Esophagus mucosa (tissue), 1 donor: ENCODE measurements at places on chromosomes 11 and 22.

DNA sequence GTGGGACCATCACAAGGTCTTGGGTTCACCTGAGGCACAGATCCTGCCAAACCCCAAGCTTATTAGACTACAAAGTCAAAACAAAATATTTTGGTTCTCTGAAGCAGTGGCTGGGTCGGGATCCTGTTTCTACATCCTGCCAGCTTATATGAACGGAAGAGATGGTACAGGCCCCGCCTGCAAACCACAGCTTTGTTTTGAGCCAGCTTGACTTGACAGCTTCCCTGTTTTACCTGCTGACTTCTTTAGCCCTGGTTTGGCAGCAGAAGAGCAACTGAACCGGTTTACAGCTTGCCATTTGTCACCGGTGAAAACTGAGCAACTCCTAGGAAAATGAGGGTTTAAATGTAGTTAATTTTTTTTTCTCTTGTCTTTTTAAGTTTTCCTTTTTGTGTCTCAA, 11.4 kb downstream of the PACS1 start:
- ATAC-seq = peak; percentile 90

DNA sequence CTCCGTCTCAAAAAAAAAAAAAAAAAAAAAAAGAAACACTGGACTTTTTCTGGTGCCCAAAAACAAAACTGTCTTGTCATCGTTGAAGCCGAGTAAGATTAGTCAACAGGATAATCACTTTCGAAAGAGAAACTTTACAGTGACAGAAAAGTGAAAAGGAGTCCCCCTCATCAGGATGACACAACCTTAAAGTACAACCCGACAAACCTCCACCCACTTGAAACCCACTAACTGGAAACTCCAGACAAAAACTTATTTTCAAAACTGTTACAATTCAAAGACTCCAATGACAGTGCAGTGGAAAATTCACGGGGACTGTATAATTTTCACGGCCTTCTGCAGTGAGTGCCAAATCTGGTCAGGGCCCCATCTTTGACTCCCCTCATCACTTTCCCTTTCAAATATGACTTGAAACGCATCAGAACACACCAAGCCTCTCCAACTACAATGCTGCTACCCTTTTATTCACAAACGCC, 1.3 kb downstream of the DENND5A start:
- ATAC-seq = no peak

DNA sequence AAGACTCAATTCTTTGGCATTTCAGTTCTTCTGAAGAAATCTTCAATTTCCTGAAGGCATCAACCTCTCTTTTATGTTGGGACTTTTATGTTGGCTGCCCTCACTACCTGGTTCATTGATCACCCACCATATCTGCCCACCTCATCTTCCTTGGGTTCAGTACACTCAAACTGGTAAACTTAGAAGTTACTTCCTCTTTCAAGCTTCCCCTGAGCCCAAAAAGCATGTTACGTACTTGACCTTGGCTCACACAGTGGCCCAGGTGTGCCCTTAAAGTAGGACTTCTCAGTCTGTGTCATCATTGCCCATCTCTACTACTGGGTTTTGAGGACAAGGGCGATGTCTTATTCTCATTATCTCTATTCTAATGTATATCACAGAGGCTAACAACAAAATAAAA, 86.1 kb downstream of the GRIA4 start:
- no peak for ATAC-seq

- no peak for ATAC-seq
Measured at GRCh38 chr22:44591146-44591790, 93.2 kb upstream of the RTL6 start.

DNA sequence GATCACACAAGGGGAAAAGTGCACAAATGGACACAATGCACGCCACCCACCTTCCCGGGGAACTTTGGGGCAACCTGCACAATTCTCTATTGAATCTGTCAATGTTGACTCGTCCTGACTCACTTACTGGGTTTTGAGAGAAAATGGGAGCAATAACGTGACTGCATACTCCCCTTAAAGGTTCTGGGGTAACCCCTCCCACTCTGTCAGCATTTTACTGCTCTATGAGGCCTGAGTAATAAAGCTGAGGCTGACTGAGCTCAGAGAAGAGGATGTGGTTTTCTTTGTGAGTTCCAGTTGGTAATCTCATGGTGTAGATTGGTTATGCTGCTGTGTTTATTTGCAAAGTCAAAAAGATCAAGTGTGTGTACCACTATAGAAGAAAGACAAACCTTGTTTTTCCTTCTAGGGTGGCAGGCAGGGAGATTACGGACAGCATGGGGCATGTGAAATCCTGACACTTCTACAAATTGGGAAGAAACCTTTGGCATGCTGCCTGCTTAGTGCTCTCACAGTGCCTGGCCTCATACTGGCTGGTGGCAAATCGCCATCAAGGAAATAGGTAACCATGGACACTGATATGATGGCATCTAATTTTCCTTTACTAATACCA, 16.1 kb upstream of the APOA1 start:
- peak; percentile 81 for ATAC-seq

DNA sequence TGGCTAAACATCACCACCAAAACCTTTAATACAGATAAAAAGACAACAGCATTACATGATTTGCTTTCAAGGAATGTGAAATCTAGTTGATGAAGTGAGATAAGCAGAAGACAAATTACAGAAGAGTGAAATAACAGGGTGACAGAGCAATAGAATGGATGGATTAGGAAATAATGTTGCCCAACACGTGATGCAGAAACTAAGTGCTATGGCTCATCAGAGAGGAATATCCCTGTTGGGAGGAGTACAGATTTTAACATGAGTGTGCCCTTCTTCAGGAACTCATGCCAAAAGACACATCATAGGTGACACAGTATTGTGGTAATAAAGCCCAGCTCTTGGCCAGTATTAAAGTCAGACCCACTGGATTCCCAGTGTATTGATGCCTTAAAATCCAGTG, 176.6 kb upstream of the RAG2 start:
- ATAC-seq = peak; percentile 26
